Thoracic aorta endothelial cell (primary cell): ENCODE measurements at places on chromosomes 7 and 10. TPM values are rescaled to one million over a fixed set of nuclear protein-coding genes. Genes with fewer than 3 reads are reported as not detected.

Gene WNT8B
- total RNA-seq, result not detected in 2 replicates

Gene DLX5
- not detected in 2 replicates for total RNA-seq

Gene FAM131B
- total RNA-seq, result 0.93 TPM in 2 replicates

Gene ZP3
- total RNA-seq, result 0.53 and 3.1 TPM in 2 replicates

Gene IGFBP3
- 8.3 and 11.4 TPM in 2 replicates for total RNA-seq

Gene NEUROD6
- total RNA-seq, result not detected in 2 replicates

Gene ZNF727
- 0.07 TPM in 1 of 2 replicates, not detected in the other for total RNA-seq

Gene TMEM270
- total RNA-seq, result not detected in 2 replicates
